Esophagus squamous epithelium (tissue), 5 donors: ENCODE measurements at places on chromosomes 6 and 20.

GRCh38 chr6:92989656-92990055, 429.7 kb downstream of the EPHA7 start:
- no peak for DNase-seq

DNA sequence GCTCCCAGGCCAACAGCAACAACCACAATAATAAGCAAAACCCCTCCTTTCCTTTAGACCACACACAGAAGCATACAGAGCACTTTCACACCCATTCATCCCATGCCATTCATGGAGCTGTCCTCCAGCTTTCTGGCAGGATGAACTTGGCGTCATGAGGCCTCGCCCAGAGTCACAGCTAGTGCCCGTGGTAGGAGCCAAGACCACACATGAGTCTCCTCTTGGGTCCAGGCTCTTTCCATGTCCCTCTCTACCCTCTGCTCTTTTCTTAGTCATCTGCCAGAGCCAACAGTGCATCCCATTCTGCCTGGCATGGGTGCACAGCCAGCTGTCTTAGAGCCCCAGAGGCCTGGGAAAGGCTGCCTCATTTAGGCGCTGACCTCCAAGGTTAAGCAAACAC, 1.8 kb upstream of the TGM3 start:
- DNase-seq: no peak

DNA sequence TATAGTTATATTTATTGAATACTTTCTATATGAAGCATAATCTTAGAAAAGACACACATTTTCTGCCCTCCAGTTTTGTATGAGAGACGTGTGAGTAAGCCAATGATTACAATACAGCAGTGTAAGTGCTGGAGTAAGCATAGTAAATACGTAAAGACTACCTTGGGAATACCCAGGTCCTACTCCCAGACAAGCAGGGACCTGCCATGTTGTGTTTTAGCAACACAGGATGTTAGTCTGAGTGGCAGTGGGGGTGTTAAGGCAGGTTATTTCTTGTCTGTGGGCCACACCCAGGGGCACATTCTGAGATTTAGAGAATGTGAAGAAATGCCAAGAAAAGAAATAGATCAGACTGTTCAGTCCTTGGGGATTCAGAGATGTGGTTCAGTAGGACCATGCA, 34.3 kb upstream of the RNF144B start:
- DNase-seq: no peak

DNA sequence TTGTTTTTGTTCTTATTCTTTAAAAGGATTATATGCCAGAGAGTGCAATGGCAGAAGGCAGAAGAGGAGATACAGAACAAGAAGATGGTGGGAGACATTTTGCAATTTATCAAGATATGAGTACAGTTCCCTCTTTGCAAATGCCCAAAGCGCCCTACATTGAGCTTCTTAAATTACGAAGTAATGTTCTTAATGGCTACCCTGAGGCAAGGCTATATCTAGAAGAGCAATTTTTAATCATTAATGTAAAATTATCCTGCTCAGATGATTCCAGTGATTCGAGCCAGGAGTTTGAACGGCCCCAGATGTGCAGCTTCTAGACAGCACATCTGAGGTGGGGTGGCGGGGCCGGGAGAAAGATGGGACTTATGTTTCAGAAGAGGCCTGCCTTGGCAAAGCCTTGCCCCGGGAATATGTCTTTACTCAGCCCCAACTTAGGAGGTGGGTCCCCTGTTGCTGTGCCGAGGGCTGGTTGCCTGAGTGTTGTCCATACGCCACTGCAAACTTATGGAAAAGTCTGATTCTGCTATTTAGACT, 84.9 kb upstream of the MLN start:
- no peak for DNase-seq

DNA sequence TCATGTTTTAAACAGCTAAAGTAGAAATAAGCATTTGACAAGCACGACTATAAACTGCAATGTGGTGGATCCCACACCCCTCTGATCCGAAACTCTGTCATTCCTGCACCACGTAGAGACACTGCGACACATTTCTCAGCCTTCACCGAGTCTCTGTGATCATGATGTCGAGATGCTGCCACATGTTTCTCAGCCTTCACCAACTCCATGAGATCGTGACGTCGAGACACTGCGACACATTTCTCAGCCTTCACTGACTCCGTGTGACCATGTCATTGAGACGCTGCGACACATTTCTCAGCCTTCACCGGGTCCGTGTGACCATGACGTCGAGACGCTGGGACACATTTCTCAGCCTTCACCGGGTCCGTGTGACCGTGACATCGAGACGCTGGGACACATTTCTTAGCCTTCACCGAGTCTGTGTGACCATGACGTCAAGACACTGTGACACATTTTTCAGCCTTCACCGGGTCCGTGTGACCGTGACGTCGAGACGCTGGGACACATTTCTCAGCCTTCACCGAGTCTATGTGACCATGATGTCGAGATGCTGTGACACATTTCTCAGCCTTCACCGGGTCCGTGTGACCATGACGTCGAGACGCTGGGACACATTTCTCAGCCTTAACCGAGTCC, 143.0 kb downstream of the TTLL2 start:
- no peak for DNase-seq

DNA sequence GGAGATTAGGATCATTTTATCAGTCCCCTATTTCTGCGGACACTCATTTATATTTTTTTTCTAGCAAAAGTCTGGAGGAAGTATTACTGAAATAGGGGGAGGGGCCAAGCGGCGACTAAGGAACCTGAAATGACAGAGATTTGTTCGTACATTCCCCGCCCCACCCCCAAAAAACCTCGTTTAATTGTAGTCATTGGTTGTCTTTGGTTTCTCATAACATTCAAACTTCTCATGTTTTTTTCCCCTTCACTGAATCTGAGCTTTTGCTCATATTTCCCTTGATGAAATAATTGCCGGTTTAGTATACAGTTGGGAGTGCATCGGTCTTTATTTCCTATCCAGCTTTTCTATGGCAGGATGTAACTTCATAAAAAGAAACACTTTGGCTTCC, 768 bp upstream of the FYN start:
- no peak for DNase-seq

- DNase-seq: no peak
Observed at GRCh38 chr6:111444794-111445193, 38.2 kb downstream of the REV3L start.

DNA sequence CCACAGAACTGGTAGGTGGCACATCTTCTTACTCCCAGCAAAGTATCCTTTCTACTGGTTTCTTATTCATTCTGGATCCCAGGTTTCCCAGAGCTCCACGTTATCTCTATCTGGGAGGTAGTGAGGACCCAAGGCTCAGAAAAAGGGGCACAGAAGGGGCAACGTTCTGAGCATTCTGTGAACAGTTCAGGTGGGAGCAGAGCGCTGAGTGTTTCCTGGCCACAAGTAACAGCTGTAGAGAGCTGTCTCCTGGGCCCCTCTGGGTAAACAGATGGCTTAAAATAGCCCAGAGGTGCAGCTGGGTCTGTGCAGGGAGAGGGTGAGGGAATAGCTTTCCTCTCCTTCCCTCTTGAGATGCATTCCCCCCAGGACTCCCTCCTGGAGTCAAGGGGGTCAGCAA, 2.1 kb downstream of the APOBEC2 start:
- no peak for DNase-seq
